Kasumi-1 (cell line): ENCODE measurements at places on chromosomes 3 and 15.

- DNase-seq: no peak
These were observed 24.2 kb downstream of the GRAMD2A start for GRCh38 chr15:72173401-72173800.

DNA sequence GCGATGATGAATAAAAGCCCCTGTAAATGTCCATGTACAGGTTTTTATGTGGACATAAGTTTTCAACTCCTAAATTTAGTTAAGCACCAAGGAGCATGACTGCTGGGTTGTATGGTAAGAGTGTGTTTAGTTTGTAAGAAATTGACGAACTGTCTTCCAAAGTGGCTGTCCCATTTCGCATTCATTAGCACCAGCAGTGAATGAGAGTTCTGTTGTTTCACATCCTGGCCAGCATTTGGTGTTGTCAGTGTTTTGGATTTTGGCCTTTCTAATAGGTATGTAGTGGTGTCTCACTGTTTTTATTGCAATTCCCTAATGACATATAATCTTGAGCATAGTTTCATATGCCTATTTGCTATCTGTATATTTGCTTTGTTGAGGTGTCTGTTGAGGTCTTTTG is 3.7 kb downstream of the ZNF621 start:
- DNase-seq: no peak

- DNase-seq: no peak
These were observed 75.6 kb downstream of the UBP1 start for GRCh38 chr3:33364531-33365128.

- DNase-seq: no peak
These were observed 102.3 kb downstream of the POLQ start for GRCh38 chr3:121443456-121443855.

DNA sequence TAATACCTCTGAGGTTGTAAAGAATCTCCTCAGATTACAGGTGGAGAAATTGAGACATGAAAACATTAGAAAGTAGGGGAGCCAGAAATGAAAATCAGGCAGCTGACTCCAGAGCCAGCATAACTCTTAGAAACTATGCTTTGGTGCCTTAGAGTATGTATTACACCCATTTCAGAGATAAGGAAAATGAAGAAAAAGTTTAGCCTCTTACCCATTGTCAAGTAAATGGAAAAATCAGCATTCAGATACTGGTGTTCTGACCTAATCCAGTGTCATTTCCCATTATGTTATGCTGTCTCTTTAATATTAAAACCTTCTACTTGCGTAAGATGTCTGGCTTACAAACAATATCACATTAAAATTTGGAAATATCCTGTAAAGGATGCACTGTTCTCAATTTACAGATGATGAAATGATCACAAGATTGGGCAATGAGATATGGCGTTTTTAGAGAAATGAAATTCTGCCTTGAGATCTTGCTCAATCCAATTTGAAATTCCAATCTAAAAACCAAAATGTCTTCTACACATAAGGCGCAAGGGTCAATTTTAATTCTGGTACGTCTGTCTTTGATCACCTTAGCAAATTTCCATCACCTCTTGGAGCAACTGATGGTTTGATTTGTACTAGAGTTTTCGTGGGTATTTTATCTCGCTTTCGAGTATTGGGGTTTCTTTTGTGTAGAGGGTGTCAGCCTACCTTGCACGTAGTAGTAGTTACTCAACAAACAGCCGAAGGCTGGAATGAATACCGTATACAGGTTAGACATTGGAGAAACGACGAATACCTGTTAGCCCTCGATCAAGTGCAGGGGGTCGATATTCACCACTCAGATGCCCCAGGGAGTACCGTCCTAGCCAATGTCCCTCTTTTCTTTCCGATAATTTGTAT is 902 bp upstream of the ZCWPW2 start:
- DNase-seq: no peak

DNA sequence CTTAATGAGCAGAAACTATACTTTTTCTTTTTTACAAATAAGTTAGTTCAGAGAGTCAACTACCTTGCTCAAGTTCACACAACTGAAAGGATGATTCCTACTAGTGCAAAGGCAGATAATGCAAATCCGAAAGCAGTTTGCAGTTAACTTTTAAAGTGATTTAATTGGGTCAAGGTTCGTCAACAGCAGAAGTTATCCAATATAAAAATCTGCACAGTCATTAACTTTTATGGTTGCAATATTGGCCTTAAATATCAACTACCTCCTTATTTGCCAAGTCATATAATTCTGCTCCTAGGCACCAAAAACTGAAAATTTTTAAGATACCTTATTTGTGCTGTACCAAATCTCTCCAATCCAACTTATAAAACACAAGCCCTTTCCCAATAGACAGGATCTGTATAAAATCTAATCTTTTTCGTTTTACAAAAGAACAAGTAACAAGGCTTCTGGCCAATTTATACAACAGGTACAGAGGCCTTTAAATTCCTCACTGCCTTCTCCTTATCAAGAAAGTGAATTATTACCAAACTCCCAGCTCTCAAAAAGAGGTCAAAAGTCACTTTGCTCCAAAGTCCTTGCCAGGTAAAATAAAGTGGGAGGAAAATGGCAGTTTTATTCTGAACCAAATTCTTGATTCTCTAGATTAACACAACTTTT is 416.6 kb upstream of the NECTIN3 start:
- DNase-seq: no peak

- no peak for DNase-seq
These were observed 108.0 kb downstream of the BBX start for GRCh38 chr3:107630779-107631178.

- no peak for DNase-seq
These were observed 2.3 kb downstream of the IL5RA start for GRCh38 chr3:3107858-3108257.

DNA sequence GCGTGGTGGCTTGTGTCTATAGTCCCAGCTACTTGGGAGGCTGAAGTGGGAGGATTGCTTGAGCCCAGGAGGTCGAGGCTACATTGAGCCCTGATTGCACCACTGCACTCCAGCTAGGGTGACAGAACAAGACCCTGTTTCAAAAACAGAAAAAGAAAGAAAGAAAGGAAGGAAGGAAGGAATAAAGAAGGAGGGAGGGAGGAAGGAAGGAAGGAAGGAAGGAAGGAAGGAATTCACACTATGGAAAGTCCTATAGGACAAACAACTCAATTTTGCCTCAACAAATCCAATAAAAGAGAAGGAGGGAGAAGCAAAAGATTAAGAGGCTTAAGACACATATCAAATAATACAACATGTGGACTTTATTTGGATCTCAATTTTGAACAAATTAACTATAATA is 16.5 kb upstream of the TCF12 start:
- DNase-seq: no peak

GRCh38 chr15:44243829-44244228 is 44.7 kb upstream of the GOLM2 start:
- DNase-seq: no peak

- no peak for DNase-seq
These were observed 898 bp downstream of the SMAD3 start for GRCh38 chr15:67066041-67066958.
